SJSA1 (cell line): ENCODE measurements at places on chromosomes 12 and 14. TPM values are rescaled to one million over a fixed set of nuclear protein-coding genes. Genes with fewer than 3 reads are reported as not detected.

COCH gene
- total RNA-seq, result 0.34 and 0.63 TPM in 2 replicates

PLBD1 gene
- not detected in 2 replicates for total RNA-seq

AMDHD1 gene
- total RNA-seq, result 0.41 and 1.7 TPM in 2 replicates

DNA sequence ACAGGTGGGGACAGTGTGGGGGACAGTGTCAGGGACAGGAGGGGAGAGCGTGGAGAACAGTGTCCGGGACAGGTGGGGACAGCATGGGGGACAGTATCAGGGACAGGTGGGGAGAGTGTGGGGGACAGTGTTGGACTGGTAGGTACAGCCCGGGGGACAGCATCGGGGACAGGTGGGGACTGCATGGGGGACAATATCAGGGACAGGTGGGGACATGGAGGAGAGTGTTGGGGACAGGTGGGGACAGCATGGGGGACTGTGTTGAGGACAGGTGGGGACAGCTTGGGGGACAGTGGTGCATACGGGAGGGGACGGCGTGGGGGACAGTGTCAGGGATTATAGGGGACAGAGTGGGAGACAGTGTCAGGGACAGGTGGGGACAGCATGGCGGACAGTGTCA lies 212.3 kb downstream of the TMEM121 start:
- DNase-seq, result no peak

DNA sequence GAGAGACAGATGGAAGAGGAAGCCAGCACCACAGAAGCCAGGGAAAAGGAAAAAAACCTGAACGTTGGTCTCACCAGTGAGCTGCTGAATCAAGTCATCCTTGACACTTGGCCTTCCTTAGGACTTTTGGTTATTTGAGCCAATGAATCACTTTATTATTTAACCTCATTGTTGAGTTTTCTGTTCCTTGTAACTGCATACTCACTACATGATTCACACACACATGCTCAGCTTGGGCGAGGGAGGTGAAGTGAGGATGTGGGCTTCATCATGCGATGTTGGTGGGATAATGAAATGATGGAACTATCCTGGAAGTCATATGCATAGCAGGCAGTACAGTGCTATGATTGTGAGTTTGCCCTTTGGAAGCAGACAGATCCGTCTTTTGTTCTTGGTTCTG lies 40.6 kb upstream of the RPH3A start:
- no peak for DNase-seq

GRCh38 chr12:52349196-52349595 lies 18.1 kb downstream of the KRT85 start:
- DNase-seq, result no peak
